ENCODE measurements at places on chromosomes 2 and 18.

GRCh38 chr2:24429197-24430074 lies 61.6 kb upstream of the NCOA1 start:
- peak; percentile 83 for DNase-seq

DNA sequence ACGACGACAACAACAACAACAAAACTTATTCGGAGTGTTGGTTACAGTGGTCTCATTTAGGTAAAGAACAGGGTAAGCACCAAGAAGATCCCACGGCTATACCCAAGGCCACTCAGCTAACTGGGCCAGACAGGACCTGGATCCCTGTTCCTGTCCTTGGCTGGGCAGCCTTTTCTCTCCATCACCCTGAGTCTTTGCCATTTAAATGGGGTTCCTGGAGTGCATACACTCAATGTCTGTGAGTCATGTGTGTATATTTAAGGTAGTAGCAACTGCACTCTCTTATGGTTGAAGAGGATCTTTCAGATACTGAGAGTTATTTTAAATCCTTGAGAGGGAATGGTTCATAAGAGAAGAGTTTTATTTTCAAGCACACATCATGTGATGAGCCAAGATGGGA lies 35.3 kb downstream of the ADCYAP1 start:
- DNase-seq = no peak

- DNase-seq = peak; percentile 29
Measured at GRCh38 chr2:72984172-72984671, 66.9 kb downstream of the EMX1 start.

DNA sequence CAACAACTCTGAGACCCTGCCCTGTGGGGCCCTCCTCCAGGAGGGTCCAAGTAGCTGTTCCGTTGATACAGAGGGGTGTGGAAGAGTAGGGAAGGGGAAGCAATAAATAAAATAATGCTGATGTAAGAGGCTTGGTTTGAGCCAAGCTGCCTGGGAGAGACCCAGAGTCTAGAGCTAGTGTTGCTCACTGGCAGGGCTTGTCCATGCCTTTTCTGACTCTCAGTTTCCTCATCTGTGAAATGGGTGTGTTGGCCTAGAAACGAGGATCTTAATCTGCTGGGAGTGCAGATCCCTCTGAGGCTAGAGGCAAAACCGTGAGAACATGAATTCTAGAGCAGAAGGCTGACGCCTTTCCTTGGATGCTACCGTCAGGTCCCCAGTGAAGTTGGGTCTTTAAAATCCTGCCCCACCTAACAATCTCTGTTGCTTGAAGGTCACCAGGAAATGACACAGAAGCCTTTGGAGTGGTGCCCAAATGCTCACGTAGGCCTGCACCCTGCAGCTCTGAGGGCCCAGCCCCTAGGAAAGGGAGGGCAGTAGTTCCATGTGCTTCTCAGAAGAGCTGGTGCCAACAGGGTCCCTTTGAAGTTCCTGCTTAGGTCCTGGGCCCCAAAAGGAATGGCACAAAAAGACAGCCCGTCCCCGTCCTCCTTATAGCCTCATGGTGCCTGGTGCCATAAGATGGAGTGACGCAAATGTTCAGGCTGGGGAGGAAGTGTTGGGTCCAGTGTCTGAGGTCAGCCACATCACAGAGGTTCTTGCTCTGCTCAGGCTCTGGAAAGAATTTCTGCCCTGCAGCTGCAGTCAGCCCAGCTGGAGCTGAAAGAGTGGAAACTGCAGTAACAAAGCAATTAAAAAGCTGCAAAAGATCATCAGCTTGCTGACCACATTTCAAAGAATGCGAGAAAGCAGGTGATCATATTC lies 73.2 kb upstream of the SMAD2 start:
- DNase-seq = peak; percentile 31

- DNase-seq = peak; percentile 90
Measured at GRCh38 chr2:45119855-45120254, 110.6 kb upstream of the SIX2 start.

- no peak for DNase-seq
Measured at GRCh38 chr2:190432567-190433231, 24.5 kb downstream of the MFSD6 start.

- DNase-seq = no peak
Measured at GRCh38 chr2:142307086-142307485, 176.3 kb upstream of the LRP1B start.

DNA sequence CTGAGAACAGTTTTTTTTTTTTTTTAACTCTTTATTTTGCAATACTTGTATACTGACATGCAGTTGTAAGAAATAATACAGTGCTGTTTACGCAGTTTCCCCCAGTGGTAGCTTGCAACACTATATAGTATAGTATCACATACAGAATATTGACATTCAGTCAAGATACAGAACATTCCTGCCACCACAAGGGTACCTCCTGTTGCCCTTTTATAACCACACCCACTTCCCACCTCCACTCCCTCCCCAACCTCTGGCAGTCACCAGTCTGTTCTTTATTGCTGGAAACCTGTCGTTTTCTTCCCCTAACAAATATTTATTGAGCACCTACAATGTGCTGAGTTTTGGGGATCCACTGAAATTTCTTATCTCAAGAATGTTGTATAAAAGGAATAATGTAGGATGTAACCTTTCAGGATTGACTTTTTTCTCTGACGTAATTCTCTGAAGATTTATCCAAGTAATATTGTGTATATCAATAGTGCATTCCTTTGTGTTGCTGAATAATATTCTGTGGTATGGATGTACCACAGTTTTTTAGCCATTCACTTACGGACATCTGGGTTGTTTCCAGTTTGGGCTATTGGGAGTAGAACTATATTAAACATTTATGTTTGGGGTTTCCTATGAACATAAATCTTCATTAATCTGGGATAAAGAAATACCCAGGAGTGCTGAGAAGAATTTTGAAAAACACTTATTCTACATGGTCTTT lies 51.4 kb upstream of the EML6 start:
- DNase-seq = peak; percentile 33

- peak; percentile 97 for DNase-seq
Measured at GRCh38 chr18:34767601-34768027, 57.5 kb downstream of the DTNA start.

All from fibroblast of mammary gland (primary cell).